H9 (cell line): ENCODE measurements at places on chromosomes 13 and 19. TPM values are rescaled to one million over a fixed set of nuclear protein-coding genes. Genes with fewer than 3 reads are reported as not detected.

ZNF470 gene
- total RNA-seq, result 6.9 and 7.1 TPM in 2 replicates

ACER1 gene
- not detected in 2 replicates for total RNA-seq

LRG1 gene
- total RNA-seq, result 0.24 and 0.50 TPM in 2 replicates

S1PR5 gene
- total RNA-seq, result 7.1 and 8.1 TPM in 2 replicates

TGFBR3L gene
- total RNA-seq, result 5.5 and 6.5 TPM in 2 replicates

- H3K36me3 ChIP-seq, result peaks cover 1% of the 10 kb centered on the region
- no peaks in the 10 kb centered on the region for H3K4me1 ChIP-seq
- H3K27me3 ChIP-seq, result no peaks in the 10 kb centered on the region
- peak; percentile 52 for DNase-seq
- H3K27ac ChIP-seq, result no peak overlapping the region
These were observed 24.8 kb downstream of the MAP4K1 start for GRCh38 chr19:38592940-38593339.

GRCh38 chr13:39364947-39365468 lies 238.0 kb downstream of the LHFPL6 start:
- H3K4me1 ChIP-seq, result no peaks in the 10 kb centered on the region
- no peak overlapping the region for H3K27ac ChIP-seq
- no peak for DNase-seq
- no peaks in the 10 kb centered on the region; the same call in 2 of the 3 replicates for H3K36me3 ChIP-seq
- H3K27me3 ChIP-seq, result no peaks in the 10 kb centered on the region

DNA sequence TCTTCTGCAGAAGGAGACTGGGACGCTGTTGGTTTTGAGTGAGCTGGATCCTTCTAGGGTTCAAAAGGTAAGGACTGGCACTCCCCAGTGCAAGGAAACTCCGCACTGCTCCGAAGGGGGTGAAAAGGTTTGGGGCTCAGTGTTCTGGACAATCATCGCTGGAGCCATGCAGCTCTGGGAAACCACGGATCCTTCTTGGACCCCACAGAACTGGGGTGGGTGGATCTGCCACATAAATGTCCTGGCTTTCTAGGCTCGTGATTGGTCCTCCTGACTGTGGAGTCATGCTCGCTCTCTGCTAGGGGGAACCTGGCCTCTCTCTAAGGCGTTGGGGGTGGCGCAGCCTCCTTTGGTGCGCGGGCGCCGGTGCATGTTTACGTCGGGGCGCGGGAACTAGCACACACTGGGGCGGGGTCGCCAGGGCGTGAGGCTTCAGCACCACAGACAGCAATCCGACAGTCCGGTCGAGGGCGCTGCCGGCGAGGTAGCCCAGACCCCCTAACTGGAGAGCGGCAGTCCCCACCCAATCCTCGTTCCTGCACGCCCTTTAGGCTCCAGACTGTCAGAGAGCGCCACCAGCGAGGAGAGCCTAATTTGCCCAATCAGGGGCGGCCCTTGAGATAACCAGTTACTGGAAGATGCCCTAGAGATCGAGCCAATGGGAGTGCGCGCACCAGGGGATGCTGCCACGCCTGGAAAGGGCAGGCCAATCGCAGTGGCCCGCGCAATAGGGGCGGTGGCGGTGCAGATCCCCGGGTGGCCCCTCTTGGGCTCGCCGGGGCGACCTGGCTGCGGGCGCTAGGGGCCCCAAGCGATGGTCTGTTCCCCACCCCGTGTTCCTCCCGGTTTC lies 913 bp upstream of the ELAVL3 start:
- DNase-seq, result peak; percentile 97
- no peaks in the 10 kb centered on the region for H3K36me3 ChIP-seq
- peak overlapping the region; percentile 50 for H3K4me3 ChIP-seq
- no peak overlapping the region for H3K27ac ChIP-seq

- peaks cover 13% of the 10 kb centered on the region for H3K36me3 ChIP-seq
- no peaks in the 10 kb centered on the region for H3K4me1 ChIP-seq
- DNase-seq, result no peak
- H3K27ac ChIP-seq, result no peak overlapping the region
These were observed 18.0 kb downstream of the DCUN1D2 start for GRCh38 chr13:113472355-113473025.

- no peak for DNase-seq
- peaks cover 24% of the 10 kb centered on the region for H3K27me3 ChIP-seq
- no peak overlapping the region for H3K27ac ChIP-seq
- no peaks in the 10 kb centered on the region for H3K4me1 ChIP-seq
- peaks cover 3% of the 10 kb centered on the region; the same call in 1 of the 2 replicates for H3K36me3 ChIP-seq
- H3K4me3 ChIP-seq, result no peak overlapping the region
These were observed 4.7 kb upstream of the GJB2 start for GRCh38 chr13:20197361-20197834.

GRCh38 chr13:68715651-68716050 lies 1392.0 kb upstream of the ATXN8OS start:
- H3K4me3 ChIP-seq, result no peak overlapping the region
- no peak overlapping the region for H3K27ac ChIP-seq
- peaks cover 3% of the 10 kb centered on the region for H3K36me3 ChIP-seq
